Osteocyte (in vitro differentiated cells): ENCODE measurements at places on chromosomes 11 and 22. TPM values are rescaled to one million over a fixed set of nuclear protein-coding genes. Genes with fewer than 3 reads are reported as not detected.
A peak's percentile ranks its signal among the peaks of the same experiment; 100 is the strongest.

DNA sequence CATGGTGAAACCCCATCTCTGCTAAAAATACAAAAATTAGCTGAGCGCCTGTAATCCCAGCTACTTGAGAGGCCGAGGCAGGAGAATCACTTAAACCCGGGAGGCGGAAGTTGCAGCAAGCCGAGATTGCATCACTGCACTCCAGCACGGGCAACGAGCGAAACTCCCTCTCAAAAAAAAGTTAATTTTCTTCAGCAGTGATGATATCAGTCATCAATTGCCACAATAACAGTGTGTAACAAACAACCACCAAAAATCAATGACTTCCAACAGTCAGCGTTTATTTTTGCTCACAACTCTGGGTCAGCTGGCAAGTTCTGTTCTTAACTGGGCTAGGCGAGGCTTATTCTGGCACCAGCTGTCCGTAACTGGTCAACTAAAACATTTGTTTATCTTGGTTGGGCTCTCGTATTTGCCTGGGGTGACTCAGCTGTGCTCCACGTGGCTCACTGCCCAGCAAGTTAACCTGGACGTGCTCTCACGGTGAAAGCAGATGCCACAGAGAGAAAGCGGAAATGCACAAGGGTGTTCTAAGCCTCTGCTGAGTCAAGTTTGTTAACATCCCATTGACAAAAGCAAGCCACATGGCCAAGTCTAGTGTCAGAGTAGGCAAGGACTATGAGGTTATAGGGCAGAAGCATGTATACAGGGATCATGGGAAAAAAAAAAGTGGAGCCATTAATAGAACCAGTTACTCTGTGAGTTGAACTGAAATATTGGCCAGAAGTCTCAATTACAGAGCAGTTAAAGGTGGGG, 52.1 kb downstream of the LHFPL7 start:
- DNase-seq: no peak

DNA sequence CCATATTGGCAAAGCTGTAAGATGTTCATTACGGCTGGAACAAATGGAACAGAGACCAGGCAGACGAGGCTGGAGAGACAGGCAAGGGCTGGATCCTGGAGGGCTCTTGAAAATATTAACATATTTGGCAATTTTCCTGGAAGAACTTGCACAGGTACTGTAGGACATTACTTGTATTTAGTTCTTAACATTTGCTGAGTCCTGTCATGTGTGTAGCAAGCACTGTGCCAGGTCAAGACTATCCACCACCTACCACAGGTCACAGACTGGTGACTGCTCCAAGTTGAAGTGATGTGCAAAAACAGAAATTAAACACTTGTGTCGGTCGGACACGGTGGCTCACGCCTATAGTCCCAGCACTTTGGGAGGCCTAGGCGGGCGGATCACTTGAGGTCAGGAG, 58.7 kb upstream of the TNRC6B start:
- DNase-seq: no peak

Gene FAM111B
- total RNA-seq: 2.7 and 2.8 TPM in 2 replicates

DNA sequence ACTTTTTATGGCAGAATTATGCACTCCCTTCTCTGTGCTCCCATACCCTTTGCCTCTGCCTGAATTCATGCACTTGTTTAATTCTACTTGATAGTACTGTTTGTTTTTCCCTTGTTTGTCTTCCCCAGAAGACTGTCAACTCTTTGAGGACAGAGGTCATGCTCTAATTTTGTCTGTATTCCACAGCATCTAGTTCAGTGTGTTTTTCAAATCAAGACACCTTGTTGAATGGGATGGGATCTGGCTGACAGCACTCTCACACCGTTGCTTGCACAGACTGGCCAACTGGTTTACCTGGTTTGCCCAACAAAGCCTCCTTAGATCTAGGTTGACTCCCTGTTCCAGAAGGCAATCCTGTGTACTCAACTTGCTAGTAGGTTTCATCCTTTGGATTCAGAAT, 121.2 kb upstream of the TIMP3 start:
- DNase-seq: no peak

Gene PDE3B
- total RNA-seq: 0.08 and 0.16 TPM in 2 replicates

Gene GTSE1
- total RNA-seq: 9.4 and 10.0 TPM in 2 replicates

Gene TRAPPC4
- total RNA-seq: 71.4 and 75.3 TPM in 2 replicates

DNA sequence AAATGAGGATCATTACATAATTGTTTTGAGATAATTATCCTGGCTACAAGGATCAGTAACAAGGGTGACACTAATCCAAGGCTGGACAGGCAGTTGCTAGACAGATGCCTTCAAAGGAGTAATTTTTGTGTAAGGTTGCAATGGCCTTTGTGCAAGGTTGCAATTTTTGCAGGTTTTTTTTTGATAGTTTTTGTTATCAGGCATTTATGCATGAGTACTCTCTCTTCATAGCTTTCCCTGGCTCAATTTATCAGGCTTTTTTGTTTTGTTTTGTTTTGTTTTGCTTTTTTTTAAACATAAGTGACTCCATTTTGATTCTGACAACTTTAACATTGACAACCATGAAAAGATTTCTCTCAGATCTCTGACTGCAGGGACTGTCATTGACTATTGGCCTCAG, 110.2 kb downstream of the SWAP70 start:
- DNase-seq: no peak

DNA sequence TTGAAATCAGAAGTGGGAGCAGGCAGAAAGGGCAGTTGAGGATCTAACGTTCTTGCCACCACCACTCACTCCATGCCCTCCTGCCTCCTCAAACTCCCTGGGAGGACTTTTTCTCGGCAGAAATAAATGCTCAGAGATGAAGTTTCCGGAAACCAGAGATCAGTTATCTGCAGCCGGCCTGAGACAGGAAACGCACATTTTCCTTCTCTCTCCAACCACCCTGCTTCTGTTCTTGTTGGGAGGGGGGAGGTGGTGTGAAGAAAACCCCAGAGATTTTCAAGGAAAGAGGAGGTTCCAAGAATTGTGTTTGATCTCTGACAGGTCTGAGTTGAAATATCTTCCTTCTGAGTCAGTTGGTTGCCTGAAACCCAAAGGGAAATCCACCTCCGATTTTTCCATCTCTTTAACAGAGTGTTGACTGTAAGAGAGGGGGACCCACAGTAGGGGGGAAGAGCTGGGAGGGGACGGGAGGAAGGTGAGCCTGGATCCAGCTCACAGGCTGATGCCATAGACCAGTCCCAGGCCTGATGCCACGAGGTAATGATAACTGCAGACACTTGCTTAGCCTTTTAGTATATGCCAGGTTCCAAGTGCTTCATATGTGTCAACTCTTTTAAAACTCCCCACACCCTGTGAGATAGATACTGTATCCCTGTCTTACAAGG, 100.8 kb downstream of the TRAF6 start:
- no peak for DNase-seq

GRCh38 chr11:69361048-69361447, 67.1 kb downstream of the MYEOV start:
- peak; percentile 63 for DNase-seq

Gene GUCY1A2
- 0.68 and 0.78 TPM in 2 replicates for total RNA-seq
